Left hindlimb (tissue), 1 donor: ENCODE measurements at places on chromosomes 11 and 22.

DNA sequence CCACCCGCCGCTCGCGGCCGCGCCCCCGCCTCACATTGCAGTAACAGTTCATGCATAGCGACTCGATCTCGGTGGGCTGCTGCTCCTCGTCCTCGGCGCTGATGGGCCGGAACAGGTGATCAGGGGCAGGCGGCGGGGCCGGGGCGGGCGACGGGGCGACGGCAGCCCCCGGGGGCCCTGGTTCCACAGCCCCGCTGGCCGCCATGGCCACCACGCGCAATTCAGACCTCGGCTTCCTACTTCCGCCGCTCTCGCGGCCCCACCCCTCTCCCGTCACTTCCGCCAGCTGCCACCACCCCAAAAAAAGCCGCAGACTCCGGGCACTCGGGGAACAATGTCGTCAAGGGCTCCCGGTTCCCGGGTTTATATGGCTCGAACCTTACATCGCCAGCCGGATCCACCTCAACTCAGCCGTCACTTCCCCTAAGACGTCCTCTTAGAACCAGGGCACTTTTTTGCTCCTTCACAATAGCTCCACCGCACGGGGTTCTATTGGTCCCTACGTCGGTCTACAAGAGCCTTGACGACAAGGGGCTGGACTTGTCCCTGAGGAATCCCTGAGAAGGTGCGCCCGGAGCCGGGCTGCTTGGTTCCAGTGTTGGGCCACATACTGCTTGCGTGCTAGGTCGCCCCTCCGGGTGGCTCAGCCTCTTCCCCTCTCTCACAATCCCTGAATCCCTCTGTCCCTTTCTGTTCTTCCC, at the start of gene ZPR1:
ZPR1 (minus strand) TSS at position 238 of the 701 bp plus-strand sequence; CDS start at position 205, 33 bp downstream.
- peak; percentile 90 for DNase-seq

DNA sequence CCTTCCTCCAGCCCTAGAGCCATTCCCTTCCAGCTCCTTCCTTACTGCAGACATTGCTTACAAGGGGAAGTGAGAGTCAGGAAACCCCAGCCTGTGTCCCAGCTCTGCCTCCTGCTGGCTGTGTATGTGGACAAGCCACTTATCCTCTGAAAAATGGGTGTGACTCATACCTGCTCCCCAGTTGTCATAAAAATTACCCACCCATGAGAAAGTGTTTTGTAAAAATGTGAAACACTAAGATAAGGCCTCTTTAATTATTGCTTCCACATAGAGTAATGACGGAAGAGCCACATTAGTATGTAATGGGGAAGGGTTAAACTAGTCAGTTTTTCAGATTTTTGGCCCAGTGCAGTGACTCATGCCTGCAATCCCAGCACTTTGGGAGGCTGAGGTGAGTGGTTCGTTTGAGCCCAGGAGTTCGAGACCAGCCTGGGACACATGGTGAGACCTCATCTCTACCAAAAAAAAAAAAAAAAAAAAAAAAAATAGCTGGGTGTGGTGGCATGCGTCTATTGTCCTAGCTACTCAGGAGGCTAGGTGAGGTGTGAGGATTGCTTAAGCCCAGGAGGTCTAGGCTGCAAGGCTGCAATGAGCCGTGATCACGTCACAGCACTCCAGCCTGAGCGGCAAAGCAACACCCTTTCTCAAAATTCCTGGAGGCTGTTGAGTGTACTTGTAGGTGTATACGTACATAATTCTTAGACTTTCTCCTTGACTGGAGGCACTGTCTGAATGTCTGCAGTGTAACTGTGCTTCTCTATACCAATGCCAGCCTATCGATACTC, 84.9 kb downstream of the CTTN start:
- no peak for DNase-seq

GRCh38 chr22:49269928-49270327, 557.7 kb downstream of the BRD1 start:
- no peak for DNase-seq

DNA sequence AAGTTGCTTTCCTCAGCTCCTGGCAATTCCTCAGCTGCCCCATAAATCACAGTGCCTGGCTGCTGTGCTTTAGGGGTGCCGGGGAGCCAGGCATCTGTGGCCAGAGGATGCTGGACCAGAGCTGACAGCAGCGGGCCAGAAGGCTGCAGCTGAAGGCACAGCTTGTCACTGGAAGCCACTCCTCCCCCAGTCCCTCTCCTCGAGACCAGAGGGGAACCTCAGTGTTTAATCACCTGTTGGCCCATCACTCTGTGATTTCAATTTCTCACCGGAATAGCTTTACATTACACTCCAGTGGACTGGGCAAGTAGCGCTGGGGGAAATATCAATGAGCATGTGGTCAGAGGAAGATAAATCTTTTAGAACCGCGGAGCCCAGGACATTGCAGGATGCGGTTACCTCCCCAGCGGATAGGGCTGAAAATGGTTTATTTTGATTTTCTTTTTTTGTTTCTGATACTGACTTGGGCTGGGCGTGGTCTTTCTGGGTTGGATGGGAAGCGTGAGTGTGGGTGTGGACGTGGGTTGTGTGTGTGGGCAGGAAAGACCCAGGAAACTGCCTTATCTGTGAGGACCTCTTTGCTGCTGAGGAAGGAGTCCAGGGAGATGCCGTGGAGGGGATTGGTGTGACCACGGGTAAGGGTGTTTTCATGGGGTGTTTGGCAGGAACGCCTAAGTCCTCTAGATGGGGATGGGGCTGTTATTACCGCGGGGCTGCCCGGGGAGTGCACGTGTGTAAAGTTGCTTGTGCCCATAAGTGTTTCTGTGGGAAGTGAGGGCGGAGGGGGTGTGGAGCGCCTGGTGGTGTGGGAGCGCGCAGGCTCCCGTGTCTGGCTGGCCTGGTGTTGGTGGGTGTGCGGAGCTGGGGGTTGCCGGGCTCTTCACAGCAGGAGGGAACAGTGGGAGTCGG, 4.0 kb downstream of the DAGLA start:
- no peak for DNase-seq

GRCh38 chr11:10414659-10415058, 40.4 kb upstream of the AMPD3 start:
- peak; percentile 81 for DNase-seq

- peak; percentile 82 for DNase-seq
Observed at GRCh38 chr11:128549256-128549944, 38.0 kb downstream of the ETS1 start.

DNA sequence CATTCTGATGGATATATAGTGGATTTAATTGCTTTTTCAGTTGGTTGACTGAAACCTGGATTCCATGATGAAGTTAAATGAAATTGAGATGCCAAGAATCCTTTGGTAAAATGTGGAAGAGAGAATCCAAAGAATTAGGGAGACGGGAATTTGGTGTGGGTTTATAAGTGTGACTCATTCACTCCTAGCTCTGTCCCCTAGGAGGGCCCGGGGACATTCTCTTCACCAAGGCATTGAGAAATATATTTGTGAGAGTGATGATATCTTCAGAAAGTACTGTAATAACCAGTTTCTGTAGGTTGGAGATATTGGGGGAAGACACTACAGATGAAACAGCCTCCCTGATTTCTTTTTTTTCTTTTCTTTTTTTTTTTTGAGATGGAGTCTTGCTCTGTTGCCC, 13.6 kb upstream of the PHOX2A start:
- DNase-seq, result no peak

DNA sequence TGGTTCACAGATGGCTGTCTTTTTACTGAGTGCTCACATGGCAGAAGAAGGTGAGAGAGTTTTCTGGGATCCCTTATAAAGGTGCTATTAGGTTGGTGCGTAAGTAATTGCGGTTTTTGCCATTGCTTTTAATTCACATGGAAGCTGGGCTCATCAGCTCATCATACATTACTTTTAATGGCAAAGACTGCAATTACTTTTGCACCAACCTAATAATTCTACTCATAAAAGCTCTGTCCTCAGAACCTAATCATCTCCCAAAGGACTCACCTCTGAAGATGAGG, 23.0 kb downstream of the RCN1 start:
- DNase-seq, result no peak

DNA sequence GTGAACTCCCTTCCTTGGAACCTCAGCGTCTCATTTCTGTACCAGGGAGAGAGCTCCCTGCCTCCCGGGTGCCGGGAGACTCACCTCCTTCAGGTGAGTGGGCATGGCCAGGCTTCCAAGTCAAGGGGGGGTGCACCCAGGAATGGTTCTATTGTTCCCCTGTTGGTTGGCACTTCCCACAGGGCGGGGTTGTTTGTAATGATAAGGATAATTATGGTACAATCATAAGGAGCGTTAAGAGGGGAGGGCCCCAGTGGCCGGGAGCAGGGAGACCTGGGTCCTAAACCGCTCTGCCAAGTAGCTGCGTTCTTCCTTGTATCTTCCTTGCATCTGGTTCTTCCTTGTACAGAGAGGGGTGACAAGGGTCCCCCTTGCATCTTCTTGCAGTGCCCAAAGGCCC, 79.1 kb downstream of the LRRC32 start:
- DNase-seq, result no peak

DNA sequence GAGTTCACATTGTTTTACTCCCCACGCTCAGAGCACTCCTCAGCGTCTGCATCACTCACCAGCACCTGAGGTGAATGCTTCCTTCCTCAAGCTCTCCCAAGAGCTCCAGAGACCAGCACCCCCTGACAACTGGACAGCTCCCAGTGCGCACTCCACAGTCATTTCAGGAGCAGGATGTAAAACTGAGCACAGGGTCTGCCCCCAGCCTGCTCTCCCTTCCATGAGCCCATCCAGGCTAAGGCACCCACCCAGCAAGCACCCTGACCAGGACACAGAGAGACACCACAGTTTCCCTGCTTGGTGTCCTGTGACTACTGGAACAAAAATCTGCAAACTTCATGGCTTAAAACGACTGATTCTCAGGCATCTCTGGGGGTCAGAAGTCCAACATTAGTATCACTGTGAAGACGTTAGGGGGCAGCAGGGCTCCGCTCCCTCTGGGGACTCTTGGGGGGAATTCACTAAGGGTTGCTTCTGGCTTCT, 3.3 kb downstream of the SCGB1D2 start:
- no peak for DNase-seq

DNA sequence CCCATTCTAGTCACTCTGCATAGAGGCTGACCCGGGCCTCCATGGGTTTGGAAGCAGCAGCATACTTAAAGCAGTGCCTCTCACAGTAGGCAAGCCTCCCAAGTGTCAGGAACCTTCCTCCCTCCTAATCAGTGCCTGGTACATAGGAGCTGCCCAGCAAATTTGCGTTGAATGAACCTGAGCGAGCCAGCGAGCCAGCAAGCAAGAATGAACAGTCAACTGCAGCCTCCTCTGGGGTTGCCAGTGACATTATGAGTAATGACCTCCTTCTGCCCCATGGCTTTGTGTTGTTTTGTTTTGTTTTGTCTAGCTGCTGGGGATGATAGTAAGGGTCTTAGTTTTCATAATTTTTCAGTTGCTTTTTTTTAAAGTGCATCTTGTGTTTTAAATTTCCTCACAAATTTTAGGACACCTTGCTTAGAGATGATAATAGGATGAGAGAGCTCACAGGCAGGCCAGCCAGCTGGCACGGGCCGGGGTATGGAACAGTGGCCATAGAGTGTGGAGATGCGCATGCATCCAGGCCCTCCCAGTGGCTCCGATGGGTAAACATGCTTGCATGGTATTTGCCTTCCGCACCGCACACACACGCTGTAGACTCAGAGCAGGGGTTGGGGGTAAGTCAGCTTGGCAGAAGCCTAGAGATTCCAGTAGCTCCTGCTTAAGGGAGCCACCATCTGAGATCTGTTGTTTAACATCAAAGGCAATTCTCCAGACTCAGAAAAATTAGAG, 36.1 kb downstream of the TTC12 start:
- DNase-seq, result no peak

GRCh38 chr11:11035331-11035730, 177.5 kb upstream of the ZBED5 start:
- no peak for DNase-seq

DNA sequence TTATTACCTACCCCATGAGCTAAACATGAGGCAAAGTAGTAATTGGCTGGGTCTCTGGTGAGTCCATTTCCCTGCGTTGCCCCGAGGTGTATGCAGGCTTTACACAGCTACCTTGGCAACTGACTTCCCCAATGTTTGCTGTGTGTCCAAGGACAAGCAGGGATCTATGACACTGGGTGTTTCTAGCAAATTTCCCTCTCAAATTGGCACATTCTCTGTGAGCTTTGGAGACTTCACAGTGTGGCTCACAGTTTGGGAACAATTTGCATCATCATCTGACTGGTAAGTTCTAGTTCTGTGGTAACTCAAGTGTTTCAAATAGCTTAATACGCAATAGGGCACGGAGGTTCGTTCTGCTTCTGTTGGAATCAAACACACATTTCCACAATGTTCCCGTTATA, 12.5 kb downstream of the NNMT start:
- DNase-seq, result no peak

- DNase-seq, result peak; percentile 56
Observed at GRCh38 chr11:64608046-64608445, 17.0 kb downstream of the SLC22A12 start.

DNA sequence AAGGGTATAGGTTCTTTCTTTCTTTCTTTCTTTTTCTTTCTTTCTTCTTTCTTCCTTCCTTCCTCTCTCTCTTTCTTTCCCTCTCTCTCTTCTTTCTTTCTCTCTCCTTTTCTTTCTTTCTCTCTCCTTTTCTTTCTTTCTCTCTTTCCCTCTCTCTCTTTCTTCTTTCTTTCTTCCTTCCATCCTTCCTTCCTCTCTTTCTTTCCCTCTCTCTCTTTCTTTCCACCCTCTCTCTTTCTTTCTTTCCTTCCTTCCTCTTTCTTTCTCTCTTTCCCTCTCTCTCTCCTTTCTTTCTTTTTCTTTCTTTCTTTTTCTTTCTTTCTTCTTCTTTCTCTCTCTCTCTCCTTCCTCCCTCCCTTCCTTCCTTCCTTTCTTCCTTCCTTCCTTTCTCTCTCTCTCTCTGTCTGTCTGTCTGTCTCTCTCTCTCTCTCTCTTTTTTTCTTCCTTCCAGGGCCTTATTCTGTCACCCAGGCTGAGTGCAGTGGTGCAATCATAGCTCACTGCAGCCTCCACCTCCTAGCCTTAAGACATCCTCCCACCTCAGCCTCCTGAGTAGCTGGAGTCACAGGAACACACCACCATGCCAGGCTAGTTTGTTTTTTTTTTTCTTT, 26.8 kb downstream of the LIF start:
- DNase-seq, result no peak

GRCh38 chr11:78030429-78031325, 7.6 kb upstream of the KCTD14 start:
- DNase-seq, result peak; percentile 92
